ENCODE measurements at places on chromosomes 4 and X.

- DNase-seq: no peak
These were observed 31.8 kb downstream of the HPGD start for GRCh38 chr4:174490451-174490961.

DNA sequence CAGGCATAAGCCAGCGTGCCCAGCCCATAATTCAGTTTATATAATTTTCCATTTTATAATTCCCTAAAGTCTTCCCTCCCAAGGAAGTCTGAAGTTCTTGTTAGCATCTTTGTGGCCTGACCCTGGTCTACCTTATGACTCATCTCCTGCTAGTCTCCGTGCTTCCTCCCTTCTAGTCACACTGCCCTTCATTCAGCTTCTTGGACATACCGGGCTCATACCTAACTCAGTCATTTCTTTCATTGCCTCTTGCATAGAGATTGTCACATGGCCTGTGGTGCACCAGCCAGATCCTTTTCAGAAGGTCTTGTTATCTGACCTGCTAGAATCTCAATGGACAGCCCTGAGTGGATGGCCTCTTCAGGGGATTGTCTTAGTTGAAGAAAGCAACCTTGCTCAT lies 22.8 kb upstream of the MAML3 start:
- no peak for DNase-seq

- DNase-seq: no peak
These were observed 32.3 kb downstream of the BCOR start for GRCh38 chrX:40065296-40066046.

GRCh38 chr4:945274-946102 lies 13.2 kb downstream of the TMEM175 start:
- no peak for DNase-seq

- DNase-seq: no peak
These were observed 88.2 kb upstream of the USP9X start for GRCh38 chrX:40996886-40997530.

GRCh38 chrX:118221733-118222132 lies 105.1 kb upstream of the KLHL13 start:
- no peak for DNase-seq

- no peak for DNase-seq
These were observed 31.1 kb upstream of the TBC1D14 start for GRCh38 chr4:6878451-6879059.

DNA sequence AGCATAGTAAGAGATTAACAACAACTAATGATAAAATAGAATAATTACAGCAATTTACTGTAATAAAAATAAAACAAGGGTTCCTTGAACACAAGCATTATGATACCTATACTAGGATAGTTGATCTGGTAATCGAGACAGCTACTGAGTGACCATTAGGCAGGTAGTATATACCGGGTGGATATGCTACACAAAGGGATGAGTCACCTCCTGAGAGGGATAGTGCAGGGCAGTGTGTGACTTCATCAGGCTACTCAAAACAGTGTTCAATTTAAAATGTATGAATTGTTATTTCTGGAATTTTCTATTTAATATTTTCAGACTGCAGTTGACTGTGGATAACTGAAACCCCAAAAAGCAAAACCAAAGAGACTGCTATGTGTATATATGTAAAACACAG lies 9.7 kb upstream of the ANTXR2 start:
- DNase-seq: no peak

GRCh38 chr4:16967722-16968121 lies 69.3 kb upstream of the LDB2 start:
- DNase-seq: no peak

GRCh38 chr4:85736571-85736970 lies 261.6 kb downstream of the ARHGAP24 start:
- DNase-seq: no peak

DNA sequence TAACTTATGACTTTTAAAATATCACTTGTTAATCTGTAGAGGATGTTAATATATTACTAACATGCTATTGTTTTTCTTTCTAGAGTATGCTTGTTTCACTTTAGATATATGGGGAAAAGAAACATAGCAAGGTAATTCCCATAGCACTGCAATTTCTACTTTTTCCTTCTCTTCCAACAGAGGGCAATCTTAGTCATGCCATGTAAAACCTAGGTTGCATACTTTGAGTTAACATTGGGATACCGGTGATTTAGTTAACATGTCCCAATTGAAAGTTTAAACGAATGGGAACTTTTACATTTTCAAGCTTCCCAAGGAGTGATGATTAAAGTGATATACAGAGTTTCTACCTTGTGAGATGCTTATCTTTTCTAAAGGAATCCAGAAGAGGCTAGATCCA lies 89.4 kb upstream of the IL13RA1 start:
- DNase-seq: no peak

GRCh38 chr4:126955292-126956183 lies 677.2 kb upstream of the INTU start:
- no peak for DNase-seq

DNA sequence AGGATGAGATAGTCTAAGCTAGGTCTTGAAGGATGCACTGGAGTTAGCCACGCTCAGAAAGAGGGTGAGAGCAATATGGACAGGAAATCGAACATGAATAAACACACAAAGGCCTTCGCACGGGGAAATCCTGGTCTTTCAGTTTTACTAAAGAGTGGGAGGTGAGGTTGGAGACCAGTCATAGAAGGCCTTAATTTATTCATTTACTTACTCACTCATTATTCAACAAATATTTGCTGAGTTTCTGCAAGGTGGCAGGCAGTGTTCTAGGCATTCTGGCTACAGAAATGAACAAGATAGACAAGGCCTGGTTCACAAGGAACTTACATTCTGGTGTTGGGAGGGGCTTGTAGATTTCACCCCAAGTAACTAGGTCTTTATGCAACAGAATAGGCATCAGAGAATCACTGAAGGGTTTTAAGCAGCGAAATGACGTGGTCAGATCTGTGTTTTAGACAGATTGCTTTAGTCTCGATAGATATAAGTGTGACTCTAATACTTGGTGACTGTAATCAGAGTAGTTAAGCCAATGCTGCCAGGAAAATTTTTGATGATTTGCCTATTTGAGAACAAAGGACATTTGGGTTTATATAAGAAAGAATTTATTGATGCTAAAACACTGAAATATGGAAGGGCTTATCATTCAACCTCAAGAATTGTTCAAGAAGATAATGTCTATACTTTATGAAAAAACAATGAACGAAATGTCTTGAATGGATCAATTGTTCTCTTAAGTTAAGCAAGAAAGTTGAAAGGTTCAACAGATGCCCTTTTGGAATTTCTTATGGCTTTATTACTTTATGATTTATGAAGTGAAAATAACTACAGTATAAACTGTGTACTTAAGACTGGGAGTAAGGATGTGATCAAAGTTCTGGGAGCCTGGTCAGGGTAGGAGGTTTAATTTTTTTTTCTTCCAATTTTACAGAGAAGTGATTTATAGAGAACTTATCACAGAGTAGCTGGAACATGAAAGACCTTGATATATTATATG lies 184.4 kb upstream of the CASK start:
- DNase-seq: no peak

DNA sequence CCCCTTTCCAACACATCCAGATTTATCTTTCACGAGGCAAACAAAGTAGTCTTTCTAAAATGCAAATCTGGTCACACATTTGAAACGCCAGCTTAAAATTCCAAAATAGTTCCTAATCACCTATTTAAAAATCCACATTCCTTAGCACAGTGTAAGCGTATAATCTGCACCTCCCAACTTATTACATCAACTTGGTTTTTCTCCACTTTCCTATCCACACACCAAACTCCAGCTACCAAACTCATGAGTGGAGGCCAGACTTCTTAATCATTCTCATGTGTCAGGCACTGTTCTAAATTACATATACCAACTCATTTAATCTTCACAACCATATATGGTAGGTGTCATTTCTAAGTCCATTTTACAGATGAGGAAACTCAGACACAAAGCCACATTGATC lies 33.8 kb downstream of the ENOX2 start:
- DNase-seq: no peak

- no peak for DNase-seq
These were observed 29.5 kb downstream of the TMEM131L start for GRCh38 chr4:153495480-153496193.

DNA sequence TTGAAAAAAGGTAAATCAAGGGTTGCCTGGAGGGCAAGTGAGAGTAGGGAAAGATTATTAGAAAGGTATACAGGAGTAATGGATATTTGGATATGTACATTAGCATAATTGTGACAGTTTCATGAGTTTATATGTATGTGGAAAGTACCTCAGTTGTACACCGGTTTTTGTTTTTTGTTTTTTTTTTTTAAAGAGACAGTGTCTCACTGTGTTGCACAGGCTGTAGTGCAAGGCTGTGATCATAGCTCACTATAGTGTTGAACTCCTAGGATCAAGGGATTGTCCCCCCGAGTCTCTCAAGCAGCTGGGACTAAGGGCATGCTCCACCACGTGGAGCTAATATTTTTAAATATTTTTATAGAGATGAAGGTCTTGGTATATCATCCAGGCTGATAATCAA lies 15.3 kb upstream of the HPGD start:
- no peak for DNase-seq

- no peak for DNase-seq
These were observed 279.6 kb upstream of the CLNK start for GRCh38 chr4:10963958-10964703.

GRCh38 chrX:8748855-8749254 lies 16.9 kb upstream of the ANOS1 start:
- no peak for DNase-seq

GRCh38 chr4:6361076-6361784 lies 91.6 kb downstream of the WFS1 start:
- no peak for DNase-seq

DNA sequence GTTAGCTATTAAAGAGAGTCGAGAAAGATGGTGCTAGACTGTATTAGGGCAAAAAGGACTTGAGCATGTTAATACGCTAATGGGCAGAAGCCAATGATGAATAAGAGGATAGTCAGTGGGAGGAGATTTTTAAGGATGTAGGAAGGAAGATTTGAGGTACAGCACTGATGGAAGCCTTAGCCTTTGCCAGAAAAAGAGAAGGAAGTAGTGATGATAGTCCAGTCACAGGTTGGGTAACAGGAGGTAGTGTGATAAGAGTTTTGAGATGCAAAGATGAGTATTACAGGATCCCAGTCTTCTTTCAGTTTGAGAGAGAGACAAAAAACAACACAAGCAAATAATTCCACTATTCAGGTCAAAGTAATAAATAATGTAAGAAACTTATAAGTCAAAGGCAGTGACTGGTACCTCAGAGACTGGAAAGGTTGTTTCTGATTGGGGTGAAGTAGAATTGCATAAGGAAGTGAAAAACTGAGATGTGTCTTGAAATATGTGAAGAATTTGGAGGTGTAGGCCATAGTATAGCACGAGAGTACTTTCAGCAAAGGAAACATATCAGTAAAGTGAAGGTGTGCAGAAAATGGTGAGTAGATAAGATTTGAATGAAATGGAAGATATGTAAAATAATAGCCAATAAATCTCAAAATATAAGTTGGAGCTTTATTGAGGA lies 22.1 kb upstream of the NDNF start:
- DNase-seq: no peak

DNA sequence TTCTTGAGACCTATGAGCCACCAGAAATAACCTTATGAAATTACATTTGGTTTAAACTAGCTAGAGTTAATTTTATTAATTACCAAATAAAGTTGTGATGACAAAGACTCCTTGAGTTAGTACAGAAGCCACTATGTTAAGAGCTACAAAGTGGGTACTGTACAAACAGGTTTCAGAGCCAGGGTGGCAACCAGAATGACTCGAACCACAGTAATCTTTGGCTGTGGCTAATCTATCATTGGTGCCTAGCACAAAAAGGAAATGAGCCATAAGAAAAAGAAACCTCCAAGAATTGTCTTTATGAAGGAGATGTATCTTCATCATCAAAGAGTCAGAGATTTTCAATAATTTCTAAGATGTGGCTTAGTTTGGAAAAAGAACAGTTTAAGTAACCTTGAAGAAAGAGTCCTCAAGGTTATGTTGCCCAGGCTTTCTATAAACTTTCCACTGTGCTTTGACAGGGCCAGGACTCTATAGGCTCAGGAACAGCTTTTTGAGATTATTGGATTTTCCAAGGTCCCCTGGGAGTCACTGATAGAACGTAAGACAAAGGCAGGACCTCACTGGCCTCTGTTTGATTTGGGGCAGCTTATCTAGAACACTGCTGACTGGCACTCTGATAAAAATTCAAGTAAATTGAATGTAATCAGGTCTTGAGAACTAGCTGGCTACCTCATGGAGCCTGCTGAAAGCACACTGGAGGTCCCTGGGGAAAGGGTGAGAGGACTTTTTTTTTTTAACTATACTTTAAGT lies 777.7 kb downstream of the STIM2 start:
- DNase-seq: no peak

GRCh38 chr4:183264614-183265013 lies 55.5 kb downstream of the CLDN22 start:
- DNase-seq: no peak
